Epithelial cell of prostate (primary cell): ENCODE measurements at places on chromosomes 7 and 10.

DNA sequence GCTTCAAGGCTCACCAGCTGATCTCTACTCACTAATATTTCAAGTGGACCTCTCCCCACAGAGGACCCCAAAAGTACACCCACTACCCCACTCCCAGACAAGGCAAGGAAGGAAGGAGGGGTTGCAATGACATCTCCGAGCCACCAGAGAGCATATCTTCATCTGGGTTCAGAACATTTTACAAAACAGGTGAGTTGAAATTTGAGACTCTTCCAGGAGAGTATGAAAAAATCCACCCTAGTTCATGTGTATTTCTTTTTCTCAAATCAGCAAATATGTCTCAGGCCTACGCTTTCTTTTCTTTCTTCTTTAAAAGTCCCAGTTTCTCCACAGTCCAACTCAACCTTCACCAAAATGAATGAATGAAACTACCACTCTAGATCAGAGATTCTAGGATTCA, 61.9 kb downstream of the SGMS1 start:
- no peak for DNase-seq

DNA sequence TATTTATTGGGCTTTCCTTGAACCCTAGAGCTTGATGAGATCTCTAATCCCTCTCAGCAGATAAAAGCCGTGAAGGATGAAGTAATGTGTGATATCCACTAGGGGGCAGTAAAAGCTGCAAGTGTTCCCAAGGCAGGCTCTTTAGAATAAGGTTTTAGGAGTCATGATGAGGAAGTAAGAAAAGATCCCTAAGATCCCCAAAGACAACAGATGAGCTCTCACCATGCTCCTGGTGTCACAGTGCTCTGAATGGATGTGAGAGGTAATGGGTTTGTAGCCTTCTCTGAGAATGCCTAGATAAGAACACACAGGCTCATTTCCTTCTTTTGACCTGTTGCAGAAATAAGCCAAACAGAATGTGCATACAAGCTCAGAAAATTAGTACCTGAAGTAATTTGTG, 70.4 kb upstream of the ITPRID1 start:
- no peak for DNase-seq

GRCh38 chr10:126294451-126294850, 93.8 kb downstream of the ADAM12 start:
- no peak for DNase-seq

GRCh38 chr10:70586348-70586930, 16.1 kb downstream of the PRF1 start:
- no peak for DNase-seq

GRCh38 chr10:123643315-123643714, 22.8 kb upstream of the GPR26 start:
- no peak for DNase-seq

DNA sequence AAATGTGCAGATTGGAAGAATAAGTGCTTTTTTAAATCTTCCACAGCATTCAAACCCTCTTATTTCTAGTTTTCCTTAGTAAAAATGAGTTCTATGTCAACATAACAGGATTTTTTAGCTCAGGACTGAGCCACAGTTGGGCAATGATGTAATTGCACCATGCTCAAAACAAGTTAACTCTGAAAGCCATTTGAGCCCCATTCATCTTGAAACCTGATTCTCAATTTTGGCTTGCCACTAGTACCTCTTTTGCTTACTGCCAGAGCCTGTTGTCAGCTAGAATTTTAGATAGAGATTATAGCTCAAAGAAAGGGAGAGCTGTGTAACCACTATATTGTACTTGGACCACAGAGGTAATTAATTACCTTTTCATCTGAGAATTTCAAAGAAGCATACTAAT, 1028.5 kb upstream of the PHF14 start:
- no peak for DNase-seq

DNA sequence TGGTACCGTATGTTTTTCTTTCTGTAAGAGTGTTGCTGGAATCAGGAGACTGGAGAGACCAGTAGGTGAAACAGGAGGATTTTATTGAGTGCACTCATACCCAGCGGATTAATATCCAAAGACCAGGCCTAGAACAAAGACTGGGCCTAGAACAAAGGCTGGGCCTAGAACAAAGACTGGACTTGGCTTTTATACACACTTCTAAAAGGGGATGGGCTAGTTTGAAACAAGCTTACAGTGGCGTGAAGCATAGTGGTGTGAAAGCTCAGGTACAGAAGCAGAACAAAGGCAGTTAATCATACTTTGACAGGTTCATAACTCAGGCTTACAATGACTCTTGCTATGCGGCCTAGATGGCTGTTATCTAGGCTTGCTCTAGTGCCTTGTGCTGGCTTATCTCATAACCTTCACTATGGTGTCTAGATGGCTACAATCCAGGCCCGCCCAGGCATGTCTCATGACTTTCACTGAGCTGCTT, 67.7 kb downstream of the TRIM24 start:
- DNase-seq = no peak

- DNase-seq = no peak
Measured at GRCh38 chr7:64312826-64313225, 935 bp upstream of the ZNF736 start.

GRCh38 chr7:148572067-148572522, 18.5 kb upstream of the C7orf33 start:
- DNase-seq = no peak

GRCh38 chr10:4343873-4344272, 482.1 kb upstream of the AKR1E2 start:
- no peak for DNase-seq

GRCh38 chr7:141150465-141150864, 76.6 kb downstream of the TMEM178B start:
- no peak for DNase-seq

GRCh38 chr10:102647443-102648268, 3.4 kb downstream of the TRIM8 start:
- DNase-seq = no peak

GRCh38 chr10:71701496-71702132, 18.0 kb downstream of the C10orf105 start:
- DNase-seq = no peak
